ENCODE measurements at places on chromosomes 2 and 18. TPM values are rescaled to one million over a fixed set of nuclear protein-coding genes. Genes with fewer than 3 reads are reported as not detected.

Gene CNGA3
- not detected for total RNA-seq

Gene CXCR4
- 0.11 TPM for total RNA-seq

Gene EIF2AK2
- 51.0 TPM for total RNA-seq

Gene GRHL1
- total RNA-seq = 0.37 TPM

Gene LRRC30
- total RNA-seq = not detected

Gene MGAT4A
- 0.87 TPM for total RNA-seq

Gene KRTCAP3
- not detected for total RNA-seq

Gene OSBPL6
- total RNA-seq = 3.6 TPM

Gene CACNB4
- 0.33 TPM for total RNA-seq

Gene AOX1
- 86.3 TPM for total RNA-seq

Gene FOXI3
- not detected for total RNA-seq

Gene MFF
- 65.3 TPM for total RNA-seq

Gene MARCHF4
- total RNA-seq = 3.1 TPM

Gene DNAH7
- 1.4 TPM for total RNA-seq

Gene CXCR1
- total RNA-seq = not detected

Gene PARD6G
- total RNA-seq = 6.1 TPM

Gene SMAD7
- total RNA-seq = 33.1 TPM

Gene PLA2R1
- total RNA-seq = 8.0 TPM

Gene CFLAR
- total RNA-seq = 100 TPM

Gene SERPINB4
- total RNA-seq = not detected

Gene B4GALT6
- total RNA-seq = 6.6 TPM

Gene CPS1
- total RNA-seq = 21.2 TPM

Gene FNDC4
- total RNA-seq = 15.6 TPM

Gene KCNK3
- 0.44 TPM for total RNA-seq

Gene GPATCH11
- 7.6 TPM for total RNA-seq

Gene EPHA4
- total RNA-seq = 33.2 TPM

Gene GALNT14
- total RNA-seq = 1.2 TPM

Gene ACOXL
- total RNA-seq = not detected

Gene CCL20
- not detected for total RNA-seq

Gene CMPK2
- total RNA-seq = 15.4 TPM

Gene ST3GAL5
- 4.9 TPM for total RNA-seq
